ENCODE measurements at places on chromosomes 11 and 22.

- DNase-seq = no peak
These were observed 2.7 kb downstream of the INS start for GRCh38 chr11:2158296-2158737.

DNA sequence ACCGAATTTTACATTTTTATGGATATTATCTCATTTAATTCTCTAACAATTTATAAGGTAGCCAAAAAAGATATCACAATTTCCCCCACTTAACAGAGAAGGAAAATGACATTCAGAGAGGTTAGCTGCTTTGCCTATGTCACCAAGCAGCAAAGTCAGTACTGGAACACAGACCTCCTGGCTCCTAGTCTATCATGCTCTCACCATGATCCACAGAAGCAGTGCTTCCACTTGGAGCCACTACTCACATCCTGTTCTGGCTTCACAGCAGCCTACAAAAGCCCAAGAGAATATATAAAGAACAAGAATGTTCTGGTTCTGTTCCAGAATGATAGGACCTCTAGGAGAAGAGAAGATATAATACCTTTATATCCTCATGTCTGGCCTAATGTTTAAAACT is 59.5 kb upstream of the SCUBE2 start:
- no peak for DNase-seq

DNA sequence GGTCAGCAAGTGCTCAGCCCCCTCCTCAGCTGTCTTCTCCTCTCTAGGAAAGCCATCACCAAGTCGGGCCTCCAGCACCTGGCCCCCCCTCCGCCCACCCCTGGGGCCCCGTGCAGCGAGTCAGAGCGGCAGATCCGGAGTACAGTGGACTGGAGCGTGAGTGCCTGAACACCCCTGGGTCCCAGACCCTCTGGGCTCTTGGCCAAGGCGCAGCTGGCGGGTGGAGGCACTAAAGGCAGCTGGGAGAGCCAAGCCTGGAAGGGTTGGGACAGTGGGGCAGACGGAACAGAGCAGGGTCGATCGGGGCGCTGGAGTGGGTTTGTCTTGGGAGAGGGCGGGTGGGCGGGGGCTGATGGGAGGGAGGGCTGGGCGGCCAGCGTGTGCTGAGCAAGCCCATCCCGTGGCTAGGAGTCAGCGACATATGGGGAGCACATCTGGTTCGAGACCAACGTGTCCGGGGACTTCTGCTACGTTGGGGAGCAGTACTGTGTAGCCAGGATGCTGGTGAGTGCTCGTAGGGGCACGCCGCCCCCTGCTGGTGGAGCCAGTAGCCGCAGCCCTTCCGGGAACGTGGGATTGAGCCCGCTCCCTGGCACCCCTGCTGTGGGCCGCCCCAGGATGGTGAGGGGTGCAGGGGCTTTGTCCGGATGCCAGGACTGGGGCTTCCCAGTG is 14.1 kb upstream of the MDK start:
- DNase-seq = no peak

- no peak for DNase-seq
These were observed 20.1 kb downstream of the FGF3 start for GRCh38 chr11:69799097-69799496.

GRCh38 chr22:36238373-36239149 is 766 bp downstream of the APOL2 start:
- no peak for DNase-seq

- DNase-seq = no peak
These were observed 25.7 kb upstream of the PICK1 start for GRCh38 chr22:38031491-38031890.

DNA sequence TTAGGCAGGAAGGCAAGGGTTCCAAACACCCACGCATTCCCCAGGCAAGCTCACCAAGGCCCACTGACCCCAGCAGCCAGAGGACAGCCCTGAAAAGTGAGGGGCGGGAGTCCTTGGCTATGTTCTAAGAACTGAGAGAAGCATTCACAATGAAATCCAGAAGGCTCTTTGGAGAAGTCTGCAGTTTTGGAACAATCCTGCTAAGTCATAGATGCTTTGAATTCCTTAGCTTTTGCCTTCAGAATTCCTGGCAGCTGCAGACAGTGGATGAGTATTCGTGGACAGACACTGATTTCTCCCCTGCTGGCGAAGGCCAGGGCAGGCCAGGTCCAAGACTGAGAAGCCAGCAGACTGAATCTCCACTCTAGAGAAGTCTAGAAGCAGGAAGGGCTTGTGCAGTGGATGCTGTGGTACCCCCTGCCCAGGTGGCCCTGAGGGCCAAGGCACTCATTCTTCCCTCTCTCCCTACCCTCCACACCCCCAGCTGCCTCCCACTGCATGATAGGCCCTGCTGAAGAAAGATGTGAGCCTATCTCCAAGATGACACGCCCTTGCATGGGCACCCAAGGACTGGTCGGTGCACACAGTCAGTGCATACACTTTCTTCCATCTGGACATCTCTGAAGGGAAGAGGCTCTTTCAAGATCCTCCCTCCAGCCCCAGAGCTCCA is 133.2 kb upstream of the TEAD1 start:
- no peak for DNase-seq

GRCh38 chr22:20542736-20543135 is 35.3 kb downstream of the MED15 start:
- DNase-seq = no peak

DNA sequence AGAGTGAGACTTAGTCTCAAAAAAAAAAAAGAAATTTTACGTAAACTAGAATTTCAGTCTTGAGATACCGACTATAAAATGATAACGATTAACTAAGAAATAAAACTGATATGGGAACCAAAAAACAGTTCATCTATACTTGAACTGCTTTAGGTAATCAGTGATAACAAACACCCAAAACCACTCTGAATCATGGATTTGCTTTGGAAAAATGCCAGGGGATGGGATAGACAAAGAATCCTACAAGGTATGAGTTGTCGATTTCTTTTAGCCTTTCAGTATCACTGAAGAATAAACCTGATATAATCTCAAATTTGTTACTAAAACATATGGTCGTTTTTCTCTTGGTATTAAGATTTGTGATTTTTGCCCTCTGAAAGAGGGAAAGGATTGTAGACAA is 13.7 kb downstream of the CSTF3 start:
- DNase-seq = no peak
